CD8-positive, alpha-beta memory T cell (primary cell): ENCODE measurements at places on chromosomes 4 and X. TPM values are rescaled to one million over a fixed set of nuclear protein-coding genes. Genes with fewer than 3 reads are reported as not detected.

Gene BEND4
- total RNA-seq = 3.2 TPM

DNA sequence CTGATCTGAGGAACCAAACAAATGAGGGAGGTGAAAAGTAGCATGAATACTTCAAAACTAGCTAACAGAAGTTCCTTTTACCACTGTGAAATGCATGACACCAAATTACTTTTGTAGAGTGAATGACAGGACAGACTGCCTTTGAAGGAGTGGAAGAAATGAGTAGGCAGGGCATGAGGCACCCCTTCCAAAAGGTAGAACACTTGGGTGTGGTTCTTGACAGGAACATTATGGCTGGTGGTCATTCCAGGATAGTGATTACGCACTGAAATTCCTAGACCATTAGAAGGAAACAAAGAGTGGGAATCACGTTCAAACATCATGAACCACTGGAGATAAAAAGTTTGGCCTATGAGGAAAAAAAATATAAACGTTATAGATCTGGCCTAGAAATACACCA, 4.9 kb downstream of the HUWE1 start:
- DNase-seq = no peak

Gene NSUN7
- not detected for total RNA-seq

GRCh38 chrX:79259073-79259689, 108.0 kb downstream of the ITM2A start:
- peak; percentile 79 for DNase-seq

DNA sequence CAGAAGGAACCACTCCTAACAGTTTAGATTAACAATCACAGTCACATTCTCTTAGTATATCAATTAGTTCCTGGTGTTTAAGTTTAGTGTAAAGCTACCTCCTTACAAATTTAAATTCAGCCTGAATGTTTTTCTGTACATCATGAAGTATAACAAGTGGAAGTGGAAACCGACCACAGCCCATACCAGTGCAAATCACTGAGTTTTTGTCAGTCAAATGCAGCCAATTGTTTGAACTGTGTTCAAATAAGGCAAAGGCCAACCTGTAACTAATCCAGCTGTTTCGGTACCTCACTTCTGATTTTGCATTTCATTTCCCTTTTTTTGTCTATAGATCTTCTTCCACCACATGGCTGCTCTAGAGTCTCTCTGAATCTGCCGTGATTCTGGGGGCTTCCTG, 1215.3 kb downstream of the PCDH18 start:
- no peak for DNase-seq

GRCh38 chr4:87033902-87034301, 99.1 kb downstream of the AFF1 start:
- no peak for DNase-seq

Gene PCSK1N
- 3.2 TPM for total RNA-seq

Gene MAGEB2
- not detected for total RNA-seq

DNA sequence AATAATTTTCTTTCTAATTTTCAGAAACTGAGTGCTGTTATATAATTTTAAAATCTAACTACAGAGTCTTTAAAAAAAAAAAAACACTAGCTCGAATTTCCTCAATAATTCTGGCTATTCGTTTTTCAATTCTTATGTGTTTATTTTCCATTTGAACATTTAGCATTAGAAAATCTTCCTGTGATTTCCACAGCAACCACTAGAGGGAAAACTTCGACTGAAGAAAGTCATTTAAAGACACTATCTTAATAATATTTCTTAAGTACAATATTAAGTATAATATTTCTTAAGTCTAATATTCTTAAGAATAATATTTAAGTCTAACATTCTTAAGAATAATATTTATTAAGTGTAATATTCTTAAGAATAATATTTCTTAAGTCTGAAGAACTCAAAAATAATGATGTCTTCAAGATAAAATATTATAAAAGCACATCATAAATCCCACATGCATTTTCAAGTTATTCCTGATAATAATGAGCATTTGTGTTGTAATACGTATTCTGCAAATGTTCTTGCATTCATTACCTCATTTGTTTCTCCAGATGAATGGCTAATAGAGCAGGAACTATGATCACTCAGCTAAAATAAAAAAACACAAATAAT, 118.4 kb upstream of the WDR17 start:
- DNase-seq = no peak

Gene PNMA5
- total RNA-seq = not detected

- no peak for DNase-seq
Observed at GRCh38 chrX:72399816-72400215, 94.1 kb upstream of the CITED1 start.

DNA sequence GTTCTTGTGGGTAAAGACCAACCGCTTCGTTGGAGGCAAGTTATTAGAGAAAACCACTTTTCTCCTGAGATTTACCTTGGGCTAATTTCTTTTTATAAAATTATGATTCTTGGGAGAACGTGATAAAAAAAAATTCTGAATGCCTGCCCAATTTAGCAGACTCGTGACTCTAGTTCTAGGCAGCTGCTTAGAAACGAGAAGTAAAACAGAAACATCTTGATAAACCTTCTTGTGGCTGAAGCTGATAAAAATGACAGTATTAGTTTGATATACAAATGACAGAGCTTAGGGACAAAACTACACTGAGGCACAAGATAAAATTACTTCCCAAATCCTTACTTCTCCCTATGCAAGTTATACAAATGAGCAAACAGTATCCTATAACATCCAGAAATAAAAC, 458.9 kb upstream of the TEX13C start:
- DNase-seq = no peak

Gene NLGN4X
- not detected for total RNA-seq

Gene GAGE12F
- total RNA-seq = not detected

DNA sequence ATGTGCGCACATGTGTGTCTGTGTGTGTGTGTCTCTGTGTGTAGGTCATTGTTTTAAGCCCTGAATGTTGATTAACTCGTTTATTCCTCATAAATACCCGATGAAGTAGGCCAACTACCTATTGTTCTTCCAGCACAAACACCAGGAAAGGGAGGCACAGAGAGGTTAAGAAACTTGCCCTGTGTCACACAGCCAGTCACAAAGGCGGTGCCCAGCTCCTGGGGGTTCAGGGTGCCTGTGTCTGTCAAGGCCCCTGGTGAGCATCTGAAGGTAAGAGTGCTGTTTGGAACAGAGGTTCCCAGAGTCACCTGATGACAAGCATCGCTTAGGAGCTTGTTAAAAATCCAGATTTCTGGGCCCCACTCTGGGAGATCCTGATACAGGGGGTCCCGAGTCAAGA, 18.0 kb upstream of the SH3TC1 start:
- DNase-seq = no peak

Gene SAGE1
- not detected for total RNA-seq

Gene MAGEE1
- 3.9 TPM for total RNA-seq

GRCh38 chr4:138828926-138829325, 186.7 kb upstream of the NOCT start:
- DNase-seq = no peak

GRCh38 chr4:171348090-171348489, 465.1 kb upstream of the GALNTL6 start:
- no peak for DNase-seq

Gene KCNE5
- 0.33 TPM for total RNA-seq

GRCh38 chrX:20066968-20067708, 49.6 kb downstream of the MAP7D2 start:
- DNase-seq = no peak
